CD8-positive, alpha-beta memory T cell (primary cell): ENCODE measurements at places on chromosomes 7 and 10.

DNA sequence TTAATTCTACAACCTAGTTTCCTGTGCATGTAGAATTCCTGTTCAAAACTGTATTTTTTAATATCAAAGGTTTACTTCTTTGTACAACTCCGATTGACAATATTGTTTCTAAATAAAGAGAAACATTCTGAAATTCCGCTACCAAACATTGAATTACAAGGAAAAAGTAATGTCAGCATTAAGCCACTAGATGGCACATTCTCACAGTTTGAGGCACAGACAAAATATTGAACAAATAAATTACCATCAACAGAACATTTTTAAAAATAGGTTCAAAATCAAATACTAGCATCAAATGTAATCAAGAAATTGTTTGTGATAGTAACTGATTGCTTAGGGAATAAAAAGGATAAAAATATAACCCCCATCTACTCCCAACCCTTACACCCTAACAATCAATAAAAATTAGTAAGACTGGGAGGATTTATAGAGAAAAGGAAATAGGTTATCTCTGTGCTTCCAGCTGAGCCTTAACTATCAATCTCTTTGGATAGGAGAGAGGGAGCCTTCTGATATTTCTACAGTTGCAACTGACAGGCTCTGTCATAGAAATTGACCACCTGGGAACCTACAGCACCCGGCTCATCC lies 86.6 kb upstream of the C7orf33 start:
- DNase-seq: peak; percentile 29

GRCh38 chr10:128686630-128687278 lies 560.5 kb upstream of the MKI67 start:
- DNase-seq: no peak

DNA sequence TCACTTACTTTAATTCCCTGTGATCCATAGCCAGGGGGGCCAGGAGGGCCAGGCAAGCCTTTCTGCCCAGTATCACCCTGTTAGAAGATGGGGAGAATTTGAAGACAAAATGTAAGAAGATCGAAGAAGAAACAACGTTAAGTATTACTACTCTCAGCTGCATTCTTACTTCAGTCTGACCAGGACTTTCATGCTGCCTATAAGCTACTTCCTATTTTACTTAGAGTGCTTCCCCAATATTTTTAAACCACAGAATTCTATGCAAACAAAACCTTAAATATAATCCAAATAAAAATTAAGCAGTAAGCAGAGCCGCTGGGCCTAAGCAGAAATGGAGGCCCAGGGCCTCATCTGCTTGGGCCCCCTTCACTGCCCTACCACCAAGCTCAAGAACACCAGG lies 117.8 kb downstream of the COL28A1 start:
- no peak for DNase-seq

DNA sequence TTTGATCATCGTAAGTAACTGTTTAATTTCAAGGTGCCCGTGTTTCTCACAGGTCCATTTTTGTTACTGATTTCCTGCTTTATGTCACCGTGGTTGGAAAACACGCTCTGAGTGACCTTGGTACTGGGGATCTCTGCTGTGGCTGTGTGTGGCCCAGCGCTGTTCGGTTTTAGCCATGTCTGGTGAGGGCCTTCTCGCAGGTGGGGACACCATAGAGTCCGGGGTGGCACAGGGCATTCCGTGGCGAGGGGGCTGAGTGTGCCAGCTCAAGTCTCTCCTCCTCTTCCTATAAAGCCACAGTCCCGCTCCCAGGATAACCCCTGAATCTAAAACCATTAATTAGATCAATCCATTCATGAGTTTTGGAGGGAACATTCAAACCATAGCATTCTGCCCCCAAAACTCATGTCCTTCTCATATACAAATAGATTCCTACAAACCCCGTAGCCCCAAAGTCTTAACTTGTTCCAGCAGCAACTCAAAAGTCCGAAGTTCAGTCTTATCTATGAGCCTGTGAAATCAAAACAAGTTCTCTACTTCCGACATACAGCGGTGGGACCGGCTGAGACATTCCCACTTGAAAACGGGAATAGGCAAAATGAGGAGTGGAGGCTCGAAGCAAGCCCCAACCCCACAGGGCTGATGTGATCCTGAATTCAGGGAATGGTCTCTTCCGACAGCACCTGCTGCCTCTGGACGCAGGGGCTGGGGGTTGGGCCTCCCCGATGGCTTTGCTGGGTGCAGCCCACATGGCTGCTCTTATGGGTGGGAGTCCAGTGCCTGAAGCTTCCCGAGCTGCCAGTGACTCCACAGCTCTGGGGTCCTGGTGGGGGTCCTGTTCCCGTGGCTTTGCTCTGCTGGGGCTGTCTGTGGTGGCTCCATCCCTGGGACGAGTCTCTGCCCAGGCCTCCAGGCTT lies 55.0 kb upstream of the NKX6-2 start:
- DNase-seq: no peak

GRCh38 chr7:100191775-100192174 lies 14.1 kb downstream of the STAG3 start:
- DNase-seq: no peak
